Stimulated activated CD4-positive, alpha-beta T cell treated with anti-CD3 and anti-CD28 coated beads, Interleukin-4, amount 100 ng/mL, for 48 hours (primary cell): ENCODE measurements at places on chromosomes 5 and 9.

DNA sequence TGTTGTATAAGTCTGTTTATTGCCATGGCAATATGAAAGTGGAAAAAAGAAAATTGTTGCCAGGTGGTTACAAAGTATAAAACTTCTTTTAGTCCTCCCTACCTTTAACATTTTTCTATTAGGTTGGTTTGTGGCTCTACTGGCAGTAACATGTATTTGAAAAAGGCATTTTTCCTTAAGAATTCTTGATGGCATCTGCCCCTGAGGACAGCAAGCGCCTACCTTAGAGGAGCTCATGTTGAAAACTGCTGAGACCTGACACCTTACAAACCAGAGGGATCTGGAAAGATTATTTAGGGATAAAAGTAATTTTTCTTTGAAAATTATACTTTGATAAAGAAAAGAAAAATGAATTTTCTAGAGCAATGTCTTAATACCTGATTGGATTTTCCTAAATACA lies 208.1 kb downstream of the CAVIN4 start:
- DNase-seq: no peak

GRCh38 chr9:115386963-115387770 lies 269.2 kb upstream of the TNC start:
- DNase-seq: no peak

GRCh38 chr5:143820451-143820850 lies 8.5 kb downstream of the HMHB1 start:
- DNase-seq: no peak

- no peak for DNase-seq
Measured at GRCh38 chr5:1736889-1737711, 62.5 kb downstream of the MRPL36 start.

DNA sequence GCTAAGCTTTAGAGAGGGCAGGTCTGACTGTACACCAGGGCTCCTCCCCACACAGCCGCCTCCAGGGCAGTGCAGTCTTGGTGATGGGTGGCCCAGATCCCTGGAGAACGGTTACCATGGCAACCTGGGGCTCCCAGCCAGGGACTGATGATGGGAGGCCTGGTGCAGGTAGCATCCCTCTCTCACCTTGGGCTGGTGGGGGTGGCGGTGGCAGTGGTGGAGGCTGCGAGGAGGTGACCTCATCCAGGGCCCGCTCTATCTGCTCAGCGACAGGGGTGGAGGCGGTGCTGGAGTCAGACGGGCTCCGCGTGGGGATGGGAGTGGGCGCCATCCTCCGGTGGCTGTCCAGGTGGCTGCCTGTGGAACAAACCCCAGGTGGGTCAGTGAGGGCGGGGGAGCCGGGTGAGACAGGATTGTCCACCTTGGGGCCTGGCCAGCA lies 12.3 kb downstream of the PRR7 start:
- DNase-seq: no peak

GRCh38 chr5:142825378-142826089 lies 55.4 kb downstream of the ARHGAP26 start:
- DNase-seq: no peak

DNA sequence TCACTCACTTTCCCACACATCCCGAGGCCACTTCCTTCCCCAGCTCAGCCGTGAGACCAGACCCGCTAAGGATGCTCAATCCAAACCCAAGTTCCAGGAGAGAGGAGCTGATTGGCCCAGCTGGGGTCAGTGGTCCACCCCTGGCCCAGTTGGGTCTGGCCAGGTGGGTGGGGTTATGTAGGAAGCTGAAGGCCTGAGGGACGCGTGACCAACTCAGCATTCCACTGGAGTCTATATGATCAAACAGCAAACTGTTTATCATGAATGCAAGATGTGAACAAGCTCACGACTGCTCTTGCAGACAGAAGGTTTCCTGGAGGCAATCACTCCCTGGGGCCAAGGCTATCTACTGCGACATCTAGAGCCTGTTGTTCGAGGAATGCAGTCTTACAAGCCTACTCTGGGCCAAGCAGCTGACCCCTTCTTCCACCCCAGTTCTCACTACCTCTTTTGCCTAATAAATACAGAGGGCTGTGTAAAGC lies 4.9 kb upstream of the RAPGEF1 start:
- no peak for DNase-seq

DNA sequence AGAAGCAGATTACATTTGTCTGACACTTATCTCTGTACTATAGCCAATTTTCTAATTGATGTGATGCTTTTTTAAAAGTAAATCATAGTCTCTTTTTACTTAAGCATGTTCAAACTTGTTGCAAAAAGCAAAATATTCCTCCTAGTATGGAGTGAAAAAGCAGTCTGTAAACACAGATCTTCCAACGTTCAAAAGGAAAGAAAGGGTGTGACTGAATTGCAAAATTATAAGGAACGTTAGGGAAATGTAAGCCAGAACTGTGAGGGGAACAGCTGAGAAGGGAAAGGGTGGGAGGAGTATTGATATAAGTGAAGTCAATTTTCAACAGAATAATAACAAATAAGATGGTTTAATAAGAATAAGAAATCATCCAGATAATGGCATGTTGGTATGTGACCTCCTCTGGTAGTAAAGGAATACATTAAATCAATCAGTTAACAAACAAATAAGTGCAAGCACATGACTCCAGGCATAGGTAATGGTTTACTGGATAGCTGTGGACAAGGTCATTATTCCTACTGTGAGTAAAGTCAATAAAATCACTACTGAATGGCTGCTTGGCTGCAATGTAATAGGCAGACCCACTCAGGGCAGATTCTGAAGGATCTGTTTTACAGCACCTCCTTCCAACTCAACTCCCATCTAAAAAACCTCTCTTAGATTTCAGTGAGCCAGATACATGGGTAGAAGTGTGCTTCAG lies 239.1 kb upstream of the NMUR2 start:
- no peak for DNase-seq

DNA sequence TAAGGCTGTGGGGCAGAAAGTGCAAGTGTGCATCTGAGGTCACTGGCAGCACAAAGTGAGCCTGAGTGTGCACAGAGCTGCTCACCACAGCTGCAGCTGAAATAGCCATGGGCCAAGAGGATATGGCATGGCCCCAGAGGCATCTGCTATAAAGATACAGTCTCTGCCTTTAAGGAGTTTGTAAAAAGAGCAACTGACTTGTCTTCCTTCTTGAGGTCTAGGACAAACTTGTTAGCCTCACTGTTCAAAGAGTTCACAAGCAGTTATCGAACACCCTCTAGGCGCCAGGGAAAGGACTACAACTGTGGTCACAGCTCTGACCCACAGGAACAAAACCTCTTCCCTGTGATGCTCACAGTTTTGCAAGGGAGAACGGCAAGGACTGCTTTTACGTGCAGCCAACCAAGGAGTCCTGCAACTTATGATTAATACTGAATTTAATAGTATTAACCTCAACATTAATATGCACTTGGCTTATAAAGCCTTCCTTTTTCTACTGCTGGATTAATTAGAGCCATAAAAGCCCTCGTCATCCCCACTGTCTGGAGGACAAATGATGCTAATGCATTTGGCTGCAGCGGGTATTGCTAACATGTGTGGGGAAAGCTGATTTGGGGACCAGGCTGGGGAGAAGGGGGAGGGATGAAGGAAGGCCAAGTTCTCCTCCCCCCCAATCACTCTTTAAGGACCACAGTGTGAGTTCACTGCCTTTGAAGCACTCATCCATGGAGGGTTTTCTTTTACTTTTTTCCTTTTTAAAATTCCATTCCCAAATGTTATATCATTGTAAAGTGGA lies 189.8 kb upstream of the TRIM32 start:
- no peak for DNase-seq

DNA sequence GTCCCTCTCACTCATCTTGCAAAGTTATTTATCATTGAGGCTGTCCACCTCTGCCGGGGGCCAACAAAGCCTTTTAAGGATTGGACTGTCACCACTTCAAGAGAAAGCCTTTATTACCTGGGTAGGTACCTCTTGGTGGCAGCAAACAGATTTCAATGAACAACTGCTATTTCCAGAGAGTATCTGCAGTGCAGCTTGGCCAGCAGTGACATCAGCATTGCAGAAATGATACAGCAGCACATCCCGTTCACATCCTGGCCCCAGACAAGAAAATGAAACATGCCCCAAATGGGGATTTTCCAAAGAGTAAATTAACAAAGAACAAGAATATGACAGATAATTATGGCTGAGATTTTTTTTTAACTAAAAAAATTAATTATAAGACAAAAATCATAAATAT lies 2.3 kb upstream of the SPATA6L start:
- DNase-seq: no peak
